ENCODE measurements at places on chromosomes 4 and X.

GRCh38 chr4:83993774-83994173 lies 457.9 kb downstream of the GPAT3 start:
- DNase-seq, result peak; percentile 7

DNA sequence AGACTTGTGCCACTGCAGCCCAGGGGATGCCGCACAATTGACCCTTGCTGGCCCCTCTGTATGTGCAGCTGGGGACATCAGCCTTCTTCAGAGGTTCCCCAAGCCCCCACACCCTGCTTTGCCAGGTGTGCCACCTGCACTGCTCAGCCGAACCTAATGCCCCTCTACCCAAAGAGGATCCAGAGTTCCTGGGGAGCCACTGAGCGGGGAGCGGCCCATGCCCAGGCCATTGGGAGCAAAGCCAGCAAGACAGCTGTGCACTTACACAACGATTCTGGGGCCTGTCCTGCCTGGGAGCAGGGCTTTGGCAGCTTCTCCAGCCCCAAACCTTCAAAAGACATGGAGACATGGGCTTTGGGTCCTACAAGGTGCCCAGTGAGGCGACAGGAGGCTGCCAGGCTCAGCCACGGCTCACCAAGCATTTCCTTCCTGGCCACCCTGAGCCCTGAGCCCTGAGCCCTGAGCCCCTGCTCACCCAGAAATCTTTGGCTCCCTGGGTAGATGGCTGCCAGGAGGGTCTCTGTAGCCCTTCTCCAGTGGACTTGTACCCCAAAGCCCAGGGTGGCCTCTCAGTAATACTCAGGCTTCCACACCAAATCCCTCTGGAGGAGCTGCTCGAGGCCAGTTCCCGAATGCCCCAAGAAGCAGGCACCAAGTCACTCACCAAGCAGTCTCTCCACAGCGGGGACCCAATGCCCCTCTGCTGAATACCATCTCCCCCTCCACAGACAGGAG lies 13.0 kb downstream of the PNMA6E start:
- DNase-seq, result no peak

- DNase-seq, result no peak
Measured at GRCh38 chr4:88630756-88631155, 38.5 kb downstream of the HERC3 start.

DNA sequence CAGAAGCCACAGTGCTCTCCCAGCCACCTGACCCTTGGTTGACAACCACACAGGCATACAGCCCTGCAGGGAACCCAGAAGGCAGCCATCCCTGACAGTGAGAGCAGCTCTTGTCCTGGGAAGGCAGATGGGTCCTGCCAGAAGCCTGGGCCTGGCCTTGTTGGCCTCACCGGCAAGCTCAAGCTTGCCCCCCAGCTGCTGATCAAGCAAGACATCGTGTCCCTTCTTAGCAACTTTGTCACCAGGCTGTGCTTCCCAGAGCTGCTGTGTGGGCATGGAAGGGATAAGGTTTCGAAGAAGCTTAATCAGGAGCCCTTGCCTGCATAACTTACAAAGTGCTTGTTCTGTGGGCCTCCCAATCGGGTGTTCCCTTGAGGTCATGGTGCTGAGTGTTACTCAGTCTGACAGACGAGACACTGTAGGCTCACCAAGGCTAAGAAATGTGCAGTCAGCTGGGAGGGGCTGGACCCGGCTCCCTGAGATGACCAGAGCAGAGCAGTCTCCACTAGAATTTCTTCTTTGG lies 6.8 kb upstream of the ABLIM2 start:
- no peak for DNase-seq
